T-helper 2 cell treated with Interferon-gamma antibody and Interleukin-4, amounts not matched to agents 5 μg/mL and 100 μg/mL, for 36 hours (primary cell): ENCODE measurements at places on chromosomes 6 and 20.

- no peak for DNase-seq
Observed at GRCh38 chr20:34883087-34883688, 6.8 kb downstream of the ACSS2 start.

DNA sequence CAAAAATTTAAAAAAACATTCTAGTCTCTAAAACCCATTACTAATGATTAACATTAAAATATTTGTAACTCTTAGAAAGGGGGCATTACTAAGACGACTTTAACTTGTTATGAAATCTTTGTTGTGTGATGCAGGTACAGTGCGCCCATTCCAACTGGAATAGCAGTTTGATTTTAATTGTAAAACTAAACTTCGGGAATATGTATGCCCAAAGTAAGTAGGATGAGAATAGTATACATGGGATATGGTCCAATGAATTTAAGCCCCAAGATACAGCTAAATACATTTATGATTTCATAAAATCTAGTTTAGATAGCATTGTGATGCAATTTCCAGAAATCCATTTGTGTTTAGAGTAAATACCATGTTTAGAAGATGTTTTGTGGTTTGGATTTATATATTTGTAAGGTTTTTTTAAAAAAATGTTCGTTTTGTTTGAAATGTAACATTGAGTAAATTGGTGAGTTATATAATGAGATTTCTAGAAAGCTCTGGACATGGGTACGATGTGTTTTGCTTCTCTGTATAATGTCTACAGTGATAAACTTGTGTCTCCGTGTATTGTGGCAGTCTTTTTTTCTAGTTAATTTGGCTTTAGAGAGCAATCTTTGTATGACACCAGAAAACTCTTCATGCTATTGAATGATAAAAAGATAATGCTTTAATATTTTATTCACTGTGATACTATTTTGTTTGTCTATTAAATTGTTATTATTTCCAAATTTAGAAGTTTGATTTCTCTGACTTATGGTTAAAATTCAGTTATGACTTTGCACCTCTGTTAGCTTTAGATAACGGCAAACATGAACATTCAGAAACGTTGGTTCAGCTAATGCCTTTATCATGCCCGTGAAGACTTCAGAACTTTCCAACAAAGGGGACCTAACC is 54.8 kb downstream of the RNF182 start:
- no peak for DNase-seq

GRCh38 chr6:156727715-156728385 is 49.3 kb upstream of the ARID1B start:
- no peak for DNase-seq

DNA sequence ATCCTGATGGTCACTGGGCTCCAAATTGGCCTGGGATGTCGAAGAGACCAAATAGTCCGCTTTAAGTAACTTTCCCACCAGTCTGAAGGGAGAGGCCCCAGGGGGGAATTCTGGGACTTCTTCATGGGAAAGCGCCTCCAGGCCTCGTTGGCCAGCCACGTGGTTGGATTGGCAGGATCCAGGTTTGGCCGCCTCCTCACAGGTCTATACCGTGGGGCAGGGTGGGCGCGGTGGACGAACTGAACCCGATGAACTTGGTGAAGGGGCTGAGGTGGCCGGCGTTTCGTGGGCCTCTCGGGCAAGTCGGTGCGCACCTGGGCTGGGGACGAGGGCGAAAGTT is 297 bp downstream of the POM121L2 start:
- no peak for DNase-seq

DNA sequence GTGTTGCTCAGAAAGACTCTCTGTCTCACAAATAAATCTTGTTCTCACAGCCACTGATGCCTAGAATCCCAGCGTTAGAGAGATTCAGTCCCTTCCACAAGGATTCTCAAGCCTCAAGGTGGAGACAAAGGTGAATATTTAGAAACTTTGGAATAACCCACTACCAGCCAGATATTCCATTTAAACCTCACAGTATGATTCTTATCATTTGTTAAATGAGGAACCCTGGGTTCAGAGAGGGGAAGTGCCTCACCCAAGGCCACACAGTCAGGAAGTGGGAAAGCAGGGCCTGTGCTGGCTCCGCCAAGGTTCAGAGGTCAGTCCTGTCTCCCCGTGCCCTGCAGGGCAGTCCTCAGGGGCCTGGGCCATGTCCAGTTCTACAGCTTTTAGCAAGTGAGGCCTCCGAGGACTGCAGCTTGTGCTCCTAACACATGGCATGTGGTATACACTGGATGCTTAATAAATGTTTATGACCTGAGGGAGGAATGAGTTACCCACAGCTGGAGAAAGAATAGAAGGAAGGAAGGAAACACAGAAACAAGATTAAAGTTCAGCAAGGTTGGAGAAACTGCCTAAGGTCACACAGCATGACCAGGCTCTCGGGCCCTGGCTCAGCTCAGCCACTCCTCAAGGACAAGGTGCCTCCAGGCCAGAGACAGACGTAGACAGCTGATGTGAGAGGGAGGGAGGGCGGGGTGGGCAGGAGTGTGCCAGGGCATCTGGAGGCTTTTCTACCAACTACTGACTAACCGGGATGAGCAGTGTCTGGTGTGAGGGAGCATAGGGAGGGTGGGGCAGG is 3.9 kb upstream of the TGM2 start:
- no peak for DNase-seq

- DNase-seq, result no peak
Observed at GRCh38 chr20:38109591-38110524, 55.2 kb downstream of the TGM2 start.

GRCh38 chr20:8212286-8212685 is 80.2 kb downstream of the PLCB1 start:
- DNase-seq, result no peak

- DNase-seq, result no peak
Observed at GRCh38 chr6:2935566-2936291, 32.6 kb upstream of the SERPINB9 start.
